Stimulated activated CD8-positive, alpha-beta memory T cell treated with anti-CD3 and anti-CD28 coated beads, Interleukin-4, amount 100 ng/mL, for 4 hours (primary cell): ENCODE measurements at places on chromosomes 13 and 19.

GRCh38 chr19:45884682-45885555 is 1.0 kb downstream of the IRF2BP1 start:
- DNase-seq, result no peak

- DNase-seq, result no peak
These were observed 48.7 kb upstream of the ITM2B start for GRCh38 chr13:48184260-48184659.

DNA sequence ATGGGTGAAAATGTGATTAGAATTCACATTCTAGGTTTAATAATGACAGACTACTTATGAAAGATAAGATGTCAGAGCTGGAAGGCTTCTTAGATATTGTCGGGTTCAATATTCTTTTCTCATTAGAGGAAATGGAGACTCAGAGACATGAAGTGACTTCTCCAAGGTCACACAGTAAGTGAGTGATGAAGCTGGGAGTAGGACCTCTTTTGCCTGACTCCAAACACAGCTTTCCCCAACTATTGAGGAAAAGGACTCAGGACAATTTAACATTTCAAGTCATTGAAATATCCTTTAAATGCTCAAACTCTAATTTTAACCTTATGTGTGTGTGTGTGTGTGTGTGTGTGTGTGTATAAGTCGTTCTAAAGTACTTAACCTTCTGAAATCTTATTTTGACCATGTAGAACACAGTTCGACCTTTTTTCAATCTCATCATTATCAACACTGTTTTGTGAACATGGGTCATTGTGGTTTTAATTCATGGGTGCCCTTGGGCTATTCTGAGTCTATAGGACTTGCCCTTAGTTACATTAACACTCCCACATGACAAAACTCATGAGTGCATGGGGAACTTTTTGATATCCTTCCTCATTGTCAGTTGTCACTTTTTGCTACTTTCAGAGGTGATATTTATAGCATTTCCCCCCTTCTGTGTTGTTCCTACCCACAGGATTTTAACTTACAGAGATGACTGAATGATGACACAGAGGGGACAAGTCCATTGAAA is 53.0 kb downstream of the LRCH1 start:
- no peak for DNase-seq

DNA sequence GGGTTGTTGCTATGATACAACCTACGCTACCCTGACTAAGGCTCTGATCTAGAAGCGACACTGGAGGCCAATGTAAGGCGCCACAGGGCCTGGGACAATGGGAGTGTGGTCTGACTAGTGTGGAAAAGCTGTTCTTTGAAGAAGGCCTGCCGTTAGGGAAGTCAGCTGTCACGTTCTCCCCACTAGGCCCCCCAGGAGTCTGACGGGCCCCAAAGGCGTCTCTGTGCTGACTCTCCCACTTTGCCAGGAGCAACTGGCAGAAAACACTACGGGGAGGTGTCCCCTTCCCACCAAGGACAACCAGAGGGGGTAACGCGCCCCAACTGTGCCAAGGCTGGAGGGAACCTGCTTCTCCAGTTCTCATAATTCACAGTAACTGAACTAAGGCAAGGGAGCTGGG is 25.3 kb upstream of the EIF3G start:
- no peak for DNase-seq

- DNase-seq, result no peak
These were observed 11.6 kb downstream of the PNPLA6 start for GRCh38 chr19:7547159-7547558.

DNA sequence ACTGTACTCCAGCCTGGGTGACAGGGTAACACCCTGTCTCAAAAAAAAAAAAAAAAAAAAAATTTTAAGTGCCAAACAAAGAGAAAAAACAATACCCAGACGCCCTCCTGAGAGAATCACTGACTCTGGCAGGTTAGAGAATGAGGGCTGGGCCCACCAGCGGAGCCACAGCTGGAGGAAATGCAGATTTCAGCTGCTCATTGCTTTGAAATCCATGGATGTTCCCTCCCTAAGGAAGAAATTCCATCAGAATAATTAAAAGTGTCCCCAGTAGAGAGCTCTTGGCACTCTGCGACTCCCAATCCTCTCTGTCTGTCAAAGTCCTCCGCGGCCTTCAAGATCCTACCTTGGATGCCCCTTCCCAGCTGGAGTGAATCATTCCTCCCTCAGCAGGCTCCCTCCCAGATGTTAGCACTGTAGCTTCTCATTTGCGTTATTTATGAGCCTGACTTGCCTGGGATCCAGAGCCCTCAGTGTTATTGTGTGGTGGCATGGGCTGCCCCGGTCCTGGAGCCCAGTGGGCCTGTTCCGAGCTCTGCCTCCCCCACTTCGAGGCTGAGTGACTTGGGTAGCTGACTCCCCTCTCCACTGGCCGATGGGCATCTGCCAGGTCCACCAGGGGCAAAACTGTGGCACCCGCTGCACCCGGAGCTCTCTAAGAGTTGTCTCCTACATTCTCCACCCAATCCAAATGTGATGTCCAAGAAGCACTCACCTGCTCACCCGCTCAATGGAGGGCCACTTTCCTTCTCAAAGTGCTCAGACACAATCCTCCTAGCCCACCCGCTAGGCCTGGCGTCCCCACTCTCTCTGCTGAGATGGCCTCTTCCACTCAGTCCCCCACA is 47.0 kb downstream of the SERP2 start:
- DNase-seq, result no peak

GRCh38 chr13:89812856-89813255 is 1534.6 kb upstream of the MIR17HG start:
- DNase-seq, result no peak

GRCh38 chr19:11242864-11243797 is 3.7 kb downstream of the ANGPTL8 start:
- DNase-seq, result peak; percentile 77
